Activated naive CD8-positive, alpha-beta T cell treated with anti-CD3 and anti-CD28 coated beads, Interleukin-2, amount 50 U/mL, for 24 hours (primary cell): ENCODE measurements at places on chromosomes 5 and 9.

- DNase-seq: no peak
Measured at GRCh38 chr9:114000063-114000454, 78.0 kb downstream of the AMBP start.

DNA sequence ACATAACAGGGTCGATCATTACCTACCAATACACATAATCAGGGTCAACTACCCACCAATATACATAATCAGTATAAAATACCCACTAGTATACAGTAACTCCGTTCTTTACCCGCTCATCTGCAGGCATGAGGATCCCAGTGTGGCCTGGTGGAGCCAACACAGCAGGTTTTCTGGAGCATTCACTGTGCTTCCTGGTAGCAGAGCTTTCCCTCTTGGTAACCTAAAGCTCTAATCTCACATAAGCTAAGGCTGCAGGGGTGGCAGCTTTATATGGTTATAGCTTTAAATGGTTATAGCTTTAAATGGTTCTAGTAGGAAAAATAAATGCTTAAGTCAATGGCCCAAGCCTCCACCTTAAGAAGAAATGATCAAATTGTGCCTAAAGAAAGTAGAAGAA, 11.9 kb downstream of the LCN1 start:
- DNase-seq: no peak

DNA sequence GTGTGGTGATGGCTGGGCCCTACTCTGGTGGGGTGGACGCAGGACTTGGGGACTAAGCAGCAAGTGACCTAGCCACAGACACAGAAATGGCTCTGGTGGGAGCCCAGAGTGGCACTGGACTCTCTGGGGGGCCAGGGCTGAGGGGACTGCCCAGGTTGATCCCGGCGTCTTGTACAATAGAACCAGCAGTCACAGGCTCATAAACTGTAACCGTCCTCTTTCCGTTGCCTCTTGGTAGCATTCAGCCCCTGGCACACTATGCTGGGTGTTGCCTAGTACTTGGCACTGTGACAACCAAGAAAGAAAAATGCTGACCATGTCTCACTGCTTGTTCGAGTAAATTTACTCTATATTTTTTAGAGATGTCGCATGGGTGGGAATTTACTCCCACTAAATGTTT, 80.5 kb downstream of the DAB2IP start:
- DNase-seq: no peak

GRCh38 chr5:122585371-122585770, 189.5 kb upstream of the SNX2 start:
- DNase-seq: no peak

DNA sequence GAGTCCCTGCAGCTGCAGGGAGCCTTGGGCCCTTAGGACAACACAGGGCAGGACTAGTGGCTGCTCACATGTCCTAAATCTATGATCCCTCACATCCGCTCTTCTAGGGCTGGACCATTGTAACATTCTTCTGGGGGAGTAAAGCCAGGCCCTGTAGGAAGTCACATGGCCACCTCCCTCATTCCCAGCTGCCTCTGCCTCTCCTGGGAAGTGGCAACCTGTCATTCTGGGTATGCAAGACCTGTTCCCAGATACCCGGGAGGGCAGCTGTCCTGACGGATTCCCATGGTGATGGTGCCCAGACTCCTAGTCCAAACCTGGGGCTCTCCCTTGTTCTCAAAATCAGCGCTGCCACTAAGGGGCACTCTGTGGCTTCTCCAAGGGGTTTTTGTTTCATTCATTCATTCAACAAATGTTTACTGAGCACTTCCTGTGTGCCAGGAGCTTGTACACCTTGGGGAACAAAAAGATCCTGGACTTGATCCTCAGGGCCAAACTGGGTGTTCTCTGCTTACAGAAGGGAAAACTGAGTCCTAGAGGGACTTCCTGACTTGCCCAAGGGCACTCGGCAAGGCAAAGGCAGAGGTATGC, 85.6 kb downstream of the PSD2 start:
- DNase-seq: no peak

- DNase-seq: no peak
Measured at GRCh38 chr5:79111960-79112702, 522 bp downstream of the BHMT start.

- no peak for DNase-seq
Measured at GRCh38 chr9:98385751-98386150, 130.3 kb upstream of the TBC1D2 start.

DNA sequence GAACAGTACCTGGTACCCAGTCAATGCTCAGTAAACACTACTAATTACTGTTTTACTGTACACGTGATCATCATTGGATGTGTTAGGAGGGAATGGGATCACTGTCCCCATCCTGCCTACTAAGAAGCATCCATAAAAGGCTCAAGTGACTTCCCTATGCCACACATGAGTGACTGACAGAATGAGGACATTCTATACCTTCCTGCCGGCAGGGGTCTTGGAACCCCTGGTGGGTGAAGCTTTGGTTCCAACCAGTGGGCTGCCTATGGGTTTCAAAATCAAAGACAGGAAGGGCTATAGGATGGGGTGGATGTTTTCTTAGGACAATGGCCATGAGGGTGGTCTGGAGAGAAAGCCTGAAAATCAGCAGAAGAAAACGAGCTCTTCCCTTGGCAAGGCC, 209.6 kb upstream of the PANK3 start:
- DNase-seq: no peak

GRCh38 chr5:172892713-172893112, 58.7 kb downstream of the ERGIC1 start:
- DNase-seq: no peak
